NCI-H2171 (cell line): ENCODE measurements at places on chromosomes 13 and 19.

- no peak for DNase-seq
Measured at GRCh38 chr19:18415178-18415867, 3.9 kb upstream of the SSBP4 start.

GRCh38 chr13:44331446-44331845, 42.2 kb upstream of the SERP2 start:
- no peak for DNase-seq

DNA sequence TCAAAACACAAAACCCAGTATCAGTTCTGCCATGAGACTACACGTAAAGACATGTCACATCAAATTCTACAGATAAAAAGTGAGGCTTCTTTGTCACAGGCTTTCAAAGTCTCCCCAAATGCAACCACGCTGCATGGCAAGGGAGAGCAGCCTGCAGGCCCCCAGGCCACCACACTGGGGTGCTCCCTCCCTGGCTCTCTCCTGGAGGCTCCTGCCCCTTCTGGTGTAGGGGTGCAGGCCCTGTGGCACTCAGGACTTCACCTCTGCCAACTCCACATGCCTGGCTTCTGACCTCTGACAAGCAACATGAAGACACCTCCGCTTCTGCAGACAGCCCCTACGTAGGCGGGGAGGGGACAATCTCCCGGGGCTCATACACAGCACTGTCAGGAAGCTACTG, 14.3 kb downstream of the AKAP8 start:
- no peak for DNase-seq

DNA sequence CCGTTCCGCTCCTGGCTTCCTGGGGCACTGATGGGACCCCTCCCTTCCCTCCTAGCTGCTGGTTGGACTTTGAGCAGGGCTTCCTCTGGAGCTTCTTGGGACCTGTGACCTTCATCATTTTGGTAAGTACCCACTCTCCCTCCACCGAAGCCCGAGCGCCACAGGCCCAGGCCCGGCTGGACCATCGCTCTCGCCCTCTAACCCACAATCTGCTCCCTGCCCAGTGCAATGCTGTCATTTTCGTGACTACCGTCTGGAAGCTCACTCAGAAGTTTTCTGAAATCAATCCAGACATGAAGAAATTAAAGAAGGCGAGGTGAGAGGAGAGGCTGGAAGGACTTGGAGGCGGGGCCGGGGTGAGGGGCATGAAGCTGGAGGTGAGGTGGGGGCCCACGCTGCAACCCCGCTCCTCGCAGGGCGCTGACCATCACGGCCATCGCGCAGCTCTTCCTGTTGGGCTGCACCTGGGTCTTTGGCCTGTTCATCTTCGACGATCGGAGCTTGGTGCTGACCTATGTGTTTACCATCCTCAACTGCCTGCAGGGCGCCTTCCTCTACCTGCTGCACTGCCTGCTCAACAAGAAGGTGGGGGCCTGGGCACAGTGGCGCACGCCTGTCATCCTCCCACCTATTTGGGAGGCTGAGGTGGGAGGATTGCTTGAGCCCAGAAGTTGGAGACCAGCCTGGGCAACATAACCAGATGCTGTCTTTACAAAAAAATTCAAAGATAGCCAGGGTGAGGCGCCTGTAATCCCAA, 12.3 kb downstream of the DDX39A start:
- DNase-seq: no peak

DNA sequence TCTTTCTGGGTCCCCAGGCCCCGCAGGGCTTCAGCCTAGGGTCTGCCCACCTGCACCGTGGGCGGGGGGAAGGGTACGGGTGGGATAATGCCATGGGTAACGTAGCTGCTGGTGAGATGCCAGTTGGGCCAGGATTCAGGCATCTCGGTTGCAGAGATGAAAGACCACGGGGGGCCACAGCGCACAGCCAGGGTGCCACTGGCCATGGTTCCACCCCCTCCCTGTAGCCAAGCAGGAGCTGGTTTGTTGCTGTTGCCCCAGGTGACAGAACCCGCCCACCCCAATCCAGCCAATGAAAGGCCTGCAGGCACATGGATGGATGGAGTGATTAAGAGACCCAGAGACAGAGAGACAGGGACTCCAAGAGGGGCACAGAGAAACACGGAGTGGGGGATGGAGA, 1.0 kb upstream of the CGB7 start:
- DNase-seq: no peak

DNA sequence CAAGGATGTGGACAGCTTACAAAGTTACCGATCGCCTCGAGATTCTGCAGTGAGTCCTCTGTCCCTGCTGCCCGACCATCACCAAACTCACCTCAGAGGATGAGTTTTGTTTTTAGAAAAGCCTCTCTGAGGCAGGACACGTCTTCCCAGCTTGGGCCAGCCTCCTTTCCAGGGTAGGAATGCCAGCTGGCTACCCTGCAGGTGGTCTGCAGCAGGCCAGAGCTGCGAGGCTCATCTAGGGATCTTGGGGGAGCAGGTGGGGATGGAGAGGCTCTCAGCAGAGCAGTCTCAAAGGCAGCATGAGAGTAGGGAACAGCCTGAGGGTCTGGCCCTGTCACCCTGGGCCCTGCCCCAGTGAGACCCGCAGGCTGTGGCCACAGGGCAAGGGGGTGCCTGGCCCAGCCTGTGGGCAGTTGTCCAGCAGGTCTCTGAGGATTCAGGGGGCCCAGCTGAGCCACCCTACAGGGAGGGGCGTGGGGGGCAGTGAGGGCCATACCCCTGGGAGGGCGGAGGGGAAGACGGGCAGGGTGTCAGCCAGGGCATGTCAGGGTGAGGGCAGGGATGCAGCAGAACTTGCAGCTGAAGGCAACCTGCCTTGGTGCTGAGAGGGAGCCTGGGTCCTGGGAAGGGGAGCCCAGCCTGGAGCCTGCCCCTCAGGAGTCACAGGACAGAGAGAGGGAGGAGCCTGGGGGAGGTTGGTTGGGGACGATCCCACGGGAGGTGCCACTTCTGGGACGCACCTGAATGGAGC, 57.3 kb upstream of the TPM4 start:
- DNase-seq: no peak

- DNase-seq: no peak
Measured at GRCh38 chr19:37484406-37485168, 15.4 kb downstream of the ZNF570 start.

DNA sequence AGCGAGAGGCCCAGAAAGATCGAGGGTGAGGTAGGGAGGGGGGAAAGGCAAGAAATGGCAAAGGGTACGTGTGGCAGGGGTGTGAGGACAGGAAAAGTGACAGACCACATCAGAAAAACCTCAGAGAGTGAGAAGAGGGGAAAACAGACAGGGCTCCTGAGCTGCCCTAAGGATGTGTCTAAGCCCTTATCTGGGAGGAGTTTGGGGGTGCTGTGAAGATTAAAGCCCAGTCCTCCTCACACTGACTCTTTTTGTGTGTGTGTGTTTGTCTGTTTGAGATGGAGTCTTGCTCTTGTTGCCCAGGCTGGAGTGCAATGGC, 703 bp upstream of the PTH2 start:
- DNase-seq: no peak

GRCh38 chr13:20571676-20572075, 4.7 kb downstream of the IFT88 start:
- DNase-seq: no peak

- DNase-seq: no peak
Measured at GRCh38 chr13:27065582-27065981, 106.0 kb downstream of the USP12 start.

- no peak for DNase-seq
Measured at GRCh38 chr13:31456056-31456455, 256.3 kb downstream of the B3GLCT start.

DNA sequence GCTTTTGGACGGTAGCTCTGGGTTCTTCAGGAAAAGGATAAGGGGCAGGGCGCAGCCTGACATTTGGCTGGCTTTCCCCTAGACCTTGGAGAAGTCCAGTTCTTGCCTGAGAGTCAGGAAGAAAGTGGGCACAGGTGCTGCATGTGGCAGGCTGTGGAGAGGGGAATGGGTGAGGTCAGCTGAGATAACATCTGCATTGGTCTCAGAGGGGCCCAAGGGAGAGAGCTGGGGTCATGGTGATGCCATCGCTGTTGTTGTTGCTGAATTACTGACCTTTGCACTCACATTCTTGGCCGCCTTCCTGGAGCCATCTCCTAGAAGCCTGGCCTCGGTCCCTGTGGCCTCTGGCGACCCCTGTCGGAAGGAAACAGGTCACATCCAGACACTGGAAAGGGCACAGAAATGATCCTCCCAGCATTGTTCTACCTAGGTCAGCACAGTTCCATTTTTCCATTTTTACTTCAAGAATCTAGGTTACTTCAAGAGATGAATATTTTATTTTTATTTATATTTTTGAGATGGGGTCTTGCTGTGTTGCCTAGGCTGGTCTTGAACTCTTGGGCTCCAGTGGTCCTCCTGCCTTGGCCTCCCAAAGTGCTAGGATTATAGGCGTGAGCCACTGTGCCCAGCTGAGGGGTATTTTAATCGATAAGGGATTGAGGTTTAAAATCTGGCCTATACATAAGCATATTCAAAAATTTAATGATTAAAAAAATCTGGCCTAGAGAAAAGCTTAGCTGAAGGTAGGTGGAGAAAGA, 6.5 kb upstream of the LIPE start:
- DNase-seq: no peak

- DNase-seq: no peak
Measured at GRCh38 chr13:41944635-41945397, 16.1 kb downstream of the VWA8 start.

- DNase-seq: no peak
Measured at GRCh38 chr13:102628559-102628958, 31.8 kb downstream of the TPP2 start.

- no peak for DNase-seq
Measured at GRCh38 chr13:25088562-25089221, 7.2 kb upstream of the PABPC3 start.

- DNase-seq: no peak
Measured at GRCh38 chr13:38686577-38687245, at the start of gene FREM2. Gene FREM2, plus strand, starts transcription at chr13:38687077. Its CDS starts 268 bp downstream, at chr13:38687345.

DNA sequence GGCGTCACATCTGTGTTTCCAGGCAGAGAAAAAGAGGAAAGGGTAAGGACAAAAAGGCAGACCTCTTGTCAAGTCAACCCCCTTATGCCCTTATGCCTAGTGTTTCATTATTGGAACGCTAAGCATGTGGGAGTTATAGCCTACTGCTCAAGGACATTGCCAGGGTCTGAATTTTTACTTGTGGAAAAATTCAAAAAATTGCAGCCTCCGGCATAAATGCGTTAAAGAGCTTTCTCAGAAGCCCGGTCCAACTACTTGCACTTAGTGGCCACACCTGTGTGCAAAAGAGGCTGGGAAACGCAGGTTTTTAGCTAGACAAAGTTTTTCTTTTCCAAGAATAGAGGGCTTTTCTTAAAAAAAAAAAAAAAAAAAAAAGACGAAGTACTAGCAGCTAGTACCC, 139.8 kb downstream of the DPF1 start:
- DNase-seq: no peak

DNA sequence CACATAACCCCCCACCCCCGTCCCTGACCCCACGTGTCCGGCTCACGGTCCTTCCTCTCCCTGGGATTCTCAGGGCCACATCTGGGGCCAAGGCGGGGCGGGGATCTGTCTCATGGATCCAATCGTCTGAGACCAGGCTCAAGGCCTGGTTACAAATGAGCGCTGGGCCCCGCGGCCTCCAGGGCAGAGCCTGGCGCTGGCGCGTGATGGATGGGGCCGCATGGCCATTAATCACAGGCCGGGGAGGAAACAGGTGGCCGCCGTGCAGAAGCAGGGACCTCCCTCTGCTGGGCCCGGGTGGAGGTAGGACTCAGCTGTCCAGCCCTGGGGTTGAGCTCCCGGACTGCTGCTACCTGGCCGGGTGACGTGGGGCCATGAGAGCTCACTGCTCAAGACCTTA, 5.8 kb upstream of the TLE5 start:
- DNase-seq: no peak

DNA sequence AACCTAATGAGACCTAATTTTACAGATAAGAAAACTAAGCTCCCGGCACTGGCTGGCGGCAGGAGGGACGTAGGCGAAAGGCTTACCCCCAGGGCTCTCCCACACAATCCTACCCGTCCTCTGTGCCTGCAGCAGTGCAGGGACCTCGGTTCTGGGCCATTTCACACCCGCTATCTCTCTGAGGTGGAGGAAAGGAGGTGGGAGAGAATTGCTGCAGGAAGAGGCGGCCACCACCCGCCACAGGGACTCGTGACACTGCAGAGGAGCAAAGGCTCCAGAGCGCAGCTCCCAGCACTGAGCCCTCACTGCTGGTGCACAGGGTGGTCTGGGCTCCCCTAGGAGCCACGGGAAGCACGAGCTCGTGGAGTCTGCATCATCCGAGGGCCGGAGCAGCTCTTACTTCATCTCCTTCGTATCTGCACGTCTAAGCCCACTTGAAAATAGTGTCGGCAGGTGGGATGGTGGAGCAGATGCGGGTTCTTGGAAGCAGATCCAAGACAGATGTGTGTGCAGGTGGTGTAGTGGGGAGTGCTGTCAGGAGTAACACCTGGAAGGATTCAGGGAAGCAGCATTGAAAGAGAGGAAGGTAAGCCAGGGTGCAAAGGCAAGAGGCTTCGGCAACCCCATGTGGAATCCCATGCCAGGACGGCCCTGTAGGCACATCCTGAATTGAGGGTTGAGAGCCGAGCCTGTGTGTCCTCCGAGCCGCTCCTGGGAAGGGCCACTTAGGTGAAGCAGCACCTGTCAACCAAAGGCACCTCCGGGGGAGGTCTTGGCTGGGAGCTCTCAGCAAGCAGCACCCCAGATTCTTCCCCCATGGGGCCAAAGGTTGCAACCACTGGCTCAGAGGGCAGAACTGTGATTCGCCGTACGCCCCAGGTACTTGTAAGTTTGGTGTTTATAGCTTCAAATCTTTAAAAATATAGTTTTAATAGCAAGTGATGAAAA, 115.8 kb upstream of the SPACA7 start:
- no peak for DNase-seq

GRCh38 chr13:91771229-91771628, 372.8 kb downstream of the GPC5 start:
- no peak for DNase-seq

- DNase-seq: no peak
Measured at GRCh38 chr13:110554946-110555345, 6.6 kb downstream of the RAB20 start.

- no peak for DNase-seq
Measured at GRCh38 chr13:19818223-19818842, 35.6 kb upstream of the PSPC1 start.
